ENCODE measurements at places on chromosomes 3 and 15. TPM values are rescaled to one million over a fixed set of nuclear protein-coding genes. Genes with fewer than 3 reads are reported as not detected.

GRCh38 chr15:85563731-85564130 is 183.3 kb downstream of the AKAP13 start:
- DNase-seq: no peak

DNA sequence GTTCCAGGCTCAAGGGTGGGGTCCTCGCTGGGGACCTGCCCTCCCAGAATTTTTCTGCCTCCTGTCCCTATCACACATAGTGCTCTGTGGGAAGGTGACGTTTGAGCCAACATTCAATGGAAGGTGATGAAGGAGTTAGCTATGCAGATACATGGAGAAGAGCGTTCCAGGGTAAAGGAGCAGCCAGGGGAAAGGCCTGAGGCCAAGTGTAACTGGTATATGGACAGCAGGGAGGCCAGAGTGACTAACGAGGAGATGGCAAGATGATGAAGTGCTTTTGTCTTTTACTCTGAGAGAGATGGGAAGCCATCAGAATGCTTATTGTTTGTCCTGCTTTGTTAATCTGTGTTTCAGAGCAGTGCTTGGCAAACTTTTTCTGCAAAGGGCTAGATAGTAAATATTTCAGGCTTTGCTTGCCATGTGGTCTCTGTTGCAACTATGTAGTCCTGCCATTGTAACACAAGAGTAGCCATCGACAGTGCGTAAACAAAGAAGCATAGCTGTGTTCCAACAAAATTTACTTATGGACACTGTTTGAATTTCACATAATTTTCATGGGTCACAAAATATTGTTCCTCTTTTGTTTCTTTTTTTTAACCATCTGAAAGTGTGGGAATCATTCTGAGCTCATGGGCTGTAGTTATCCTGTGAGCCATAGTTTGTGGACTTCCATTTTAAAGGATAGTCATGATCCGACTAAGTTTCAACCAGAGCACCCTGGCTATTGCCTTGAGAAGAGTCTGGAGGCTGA is 25.8 kb upstream of the PIAS1 start:
- no peak for DNase-seq

The ERICH6 gene
- not detected for total RNA-seq

GRCh38 chr3:195699388-195699771 is 21.4 kb upstream of the MUC20 start:
- DNase-seq: no peak

- no peak for DNase-seq
These were observed 37.6 kb downstream of the TRA2B start for GRCh38 chr3:185900228-185900627.

DNA sequence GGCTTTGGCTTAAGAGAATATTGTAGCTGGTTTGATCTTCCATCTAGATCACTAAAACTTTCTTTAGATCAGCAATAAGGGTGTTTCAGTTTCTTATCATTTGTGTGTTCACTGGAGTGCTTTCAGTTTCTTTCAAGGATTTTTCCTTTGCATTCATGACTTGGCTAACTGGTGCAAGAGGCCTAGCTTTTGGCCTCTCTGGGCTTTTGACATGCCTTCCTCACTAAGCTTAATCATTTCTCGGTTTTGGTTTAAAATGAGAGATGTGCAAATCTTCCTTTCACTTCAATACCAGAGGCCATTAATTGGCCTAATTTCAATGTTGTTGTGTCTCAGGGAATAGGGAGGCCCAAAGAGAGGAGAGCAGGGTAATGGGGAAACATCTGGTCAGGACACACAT is 30.3 kb upstream of the CCNB2 start:
- no peak for DNase-seq

Measured in activated CD8-positive, alpha-beta memory T cell treated with anti-CD3 and anti-CD28 coated beads, Interleukin-2, amount 10 ng/mL, durations not matched to agents 7 days and 5 days (primary cell).